CD14-positive monocyte (primary cell): ENCODE measurements at places on chromosomes 5 and 9.

DNA sequence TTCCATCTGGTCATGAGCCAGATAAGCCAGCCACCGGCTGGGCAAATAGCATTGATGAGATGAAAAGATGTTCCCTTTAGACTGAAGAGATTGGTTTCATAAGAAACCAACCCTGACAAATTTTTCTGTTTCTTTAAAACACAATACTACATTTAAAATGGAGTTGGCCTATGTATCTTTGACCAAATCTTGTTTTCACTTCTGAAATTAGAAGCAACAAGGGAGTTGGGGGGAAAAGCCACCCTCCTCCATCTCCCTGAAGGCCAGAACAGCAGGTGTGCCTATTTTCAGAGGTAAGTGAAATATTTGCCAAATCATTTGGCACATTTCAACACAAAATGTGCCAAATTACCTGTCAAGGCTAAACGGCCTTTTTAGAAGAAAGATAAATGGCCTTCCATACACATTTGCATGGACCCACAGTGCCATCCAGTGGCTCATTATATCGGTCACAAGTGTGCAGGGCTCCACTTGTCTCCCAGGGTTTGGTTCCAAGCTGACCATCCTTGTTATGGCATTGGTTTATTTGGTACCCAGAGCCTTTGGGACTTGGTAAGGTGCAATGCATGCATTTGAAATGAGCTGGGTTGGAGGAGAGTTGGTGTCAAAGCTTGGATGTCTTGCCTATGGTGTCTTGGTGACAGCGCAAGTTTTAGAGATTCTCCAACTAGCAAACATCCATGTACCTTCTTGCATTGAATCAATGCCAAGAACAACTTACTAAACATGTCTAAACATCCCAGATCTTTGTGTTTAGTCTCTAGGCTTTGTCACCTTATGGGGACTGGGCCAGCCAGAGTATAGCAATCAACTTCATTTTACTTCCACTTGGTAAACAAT, 372.0 kb upstream of the KIF2A start:
- DNase-seq: no peak

DNA sequence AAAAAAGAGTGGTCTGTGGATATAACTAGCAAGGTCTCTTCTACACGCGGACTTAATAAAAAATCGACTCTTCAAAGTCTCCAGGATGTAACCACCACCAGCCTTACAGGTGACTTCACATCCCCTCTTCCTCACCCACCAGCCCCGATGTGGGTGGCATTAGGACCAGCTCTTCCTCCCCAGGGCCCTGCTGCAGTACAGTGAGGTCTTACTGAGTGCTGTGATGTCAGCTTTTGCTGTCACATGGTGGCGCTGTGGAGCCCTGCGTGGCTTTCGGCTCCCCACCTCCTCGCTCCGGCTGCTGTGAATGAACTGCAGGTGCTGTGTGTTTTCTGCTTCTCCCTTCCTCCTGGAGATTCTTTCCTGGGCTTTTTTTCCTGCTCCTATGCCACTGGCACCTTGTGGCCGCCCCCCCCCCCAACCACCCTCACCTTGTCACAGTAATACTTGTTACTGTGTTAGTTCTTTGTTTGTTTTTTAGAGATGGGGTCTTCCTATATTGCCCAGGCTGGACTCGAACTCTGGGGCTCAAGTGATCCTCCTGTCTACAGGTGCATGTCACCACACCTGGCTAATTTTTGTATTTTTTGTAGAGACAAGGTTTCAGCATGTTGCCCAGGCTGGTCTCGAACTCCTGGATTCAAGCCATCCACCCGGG, 15.8 kb upstream of the RAPGEF1 start:
- DNase-seq: peak; percentile 73

- DNase-seq: peak; percentile 75
Measured at GRCh38 chr9:36401164-36401740, 1.2 kb upstream of the RNF38 start.

- DNase-seq: no peak
Measured at GRCh38 chr5:79008362-79008761, 23.3 kb upstream of the ARSB start.

- peak; percentile 28 for DNase-seq
Measured at GRCh38 chr9:112872019-112872418, 18.7 kb downstream of the SLC46A2 start.

- DNase-seq: no peak
Measured at GRCh38 chr5:178423431-178423830, 166.8 kb downstream of the COL23A1 start.

GRCh38 chr5:35741971-35742370, 114.7 kb upstream of the IL7R start:
- DNase-seq: no peak

DNA sequence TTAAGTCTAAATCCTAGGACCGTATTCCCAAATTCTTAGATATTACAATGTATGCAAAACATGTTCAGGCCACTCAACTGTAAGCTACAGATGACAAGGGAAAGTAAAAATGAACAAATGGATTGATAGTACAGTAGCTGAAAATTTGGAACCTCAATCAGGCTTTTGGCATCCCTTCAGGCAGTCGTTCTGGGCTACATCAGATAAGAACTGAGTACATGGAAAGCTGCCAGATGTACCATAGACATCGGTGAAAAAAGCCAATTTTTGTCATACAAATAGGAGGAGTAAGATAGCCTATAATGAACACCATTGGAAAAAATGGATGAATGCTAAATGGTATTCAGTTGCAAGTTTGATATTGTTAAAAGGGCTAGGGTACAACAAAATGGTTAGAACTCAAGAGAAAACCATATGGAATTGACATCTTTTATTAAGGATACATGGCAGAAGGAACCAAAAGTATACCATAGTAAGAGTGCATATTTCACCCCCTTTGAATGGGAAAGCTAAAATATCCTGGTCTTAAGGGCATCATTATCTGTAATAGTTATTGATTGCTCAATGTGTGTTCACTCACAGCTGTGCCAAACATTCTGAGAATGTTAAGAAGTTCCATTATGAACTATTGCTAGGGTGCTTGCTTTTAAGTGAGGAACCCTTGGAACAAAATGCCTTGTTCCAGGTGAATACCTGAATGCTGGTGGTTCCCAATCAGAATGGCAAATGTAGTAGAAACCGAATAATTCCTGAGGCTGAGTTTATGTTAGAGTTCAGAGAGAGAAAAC, 86.4 kb downstream of the NR3C1 start:
- DNase-seq: no peak

DNA sequence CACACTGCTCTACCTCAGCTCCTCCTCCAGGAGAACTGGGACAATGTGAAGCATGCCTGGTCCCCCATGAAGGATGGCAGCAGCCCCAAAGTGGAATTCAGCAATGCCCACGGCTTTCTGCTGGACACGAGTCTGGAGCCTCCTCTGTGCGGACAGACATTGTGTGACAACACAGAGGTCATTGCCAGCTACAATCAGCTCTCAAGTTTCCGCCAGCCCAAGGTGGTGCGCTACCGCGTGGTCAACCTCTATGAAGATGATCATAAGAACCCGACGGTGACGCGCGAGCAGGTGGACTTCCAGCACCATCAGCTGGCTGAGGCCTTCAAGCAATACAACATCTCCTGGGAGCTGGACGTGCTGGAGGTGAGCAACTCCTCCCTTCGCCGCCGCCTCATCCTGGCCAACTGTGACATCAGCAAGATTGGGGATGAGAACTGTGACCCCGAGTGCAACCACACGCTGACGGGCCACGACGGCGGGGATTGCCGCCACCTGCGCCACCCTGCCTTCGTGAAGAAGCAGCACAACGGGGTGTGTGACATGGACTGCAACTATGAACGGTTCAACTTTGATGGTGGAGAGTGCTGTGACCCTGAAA, 34.1 kb downstream of the PAPPA start:
- DNase-seq: no peak

DNA sequence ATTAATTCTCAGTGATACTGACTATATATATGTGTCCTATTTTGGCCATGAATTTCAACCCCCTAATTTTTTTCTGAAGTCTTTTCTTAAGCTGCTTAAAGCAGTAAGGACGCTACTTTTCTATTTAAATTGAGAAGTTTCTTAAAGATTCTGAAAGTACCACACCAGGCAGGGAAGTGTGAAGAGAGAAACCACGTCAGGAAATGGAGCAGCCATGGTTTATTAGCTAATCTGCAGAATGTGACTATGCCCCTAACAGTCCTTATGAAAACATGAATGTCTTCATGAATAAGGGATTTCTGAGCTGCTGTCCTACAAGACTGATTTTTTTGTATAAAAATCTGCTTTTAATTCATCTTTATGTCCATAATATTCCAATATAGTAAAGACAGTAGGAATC, 1724.3 kb upstream of the C9orf72 start:
- DNase-seq: no peak

GRCh38 chr9:21413624-21414023, 4.7 kb downstream of the IFNA8 start:
- DNase-seq: no peak

DNA sequence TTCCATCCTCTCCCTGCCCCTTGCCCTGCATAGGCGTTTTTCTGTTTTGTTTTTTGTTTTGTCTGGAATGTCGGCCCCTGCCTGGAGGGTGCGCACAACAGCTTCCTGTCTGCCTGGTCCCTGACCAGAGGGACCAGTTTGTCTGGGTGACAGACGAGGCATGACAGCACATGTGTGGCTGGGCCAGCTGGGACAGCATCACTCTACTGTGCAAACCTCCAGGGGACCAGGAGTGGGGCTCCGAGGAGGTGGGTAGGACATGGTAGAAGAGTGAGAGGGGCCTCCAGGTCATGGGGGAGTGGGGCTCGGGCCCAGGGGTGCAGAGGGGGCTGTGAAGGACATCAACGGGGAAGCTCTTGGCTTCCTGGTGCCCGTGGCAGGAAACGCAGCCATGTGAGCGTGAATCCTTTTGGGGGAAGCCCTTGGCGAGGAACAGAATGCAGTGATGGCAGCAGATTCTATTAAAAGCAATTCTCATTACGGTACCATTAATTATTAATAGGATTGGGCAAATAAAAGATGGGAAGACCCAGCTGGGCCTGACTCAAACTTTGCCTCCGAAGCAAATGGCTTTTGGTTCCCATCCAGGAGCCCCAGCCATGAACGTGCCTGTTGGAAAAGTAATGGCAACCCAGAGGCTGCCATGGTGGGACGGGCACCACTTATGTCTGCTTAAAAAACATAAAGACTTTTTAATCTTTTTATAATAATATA, 184.4 kb upstream of the IER5L start:
- no peak for DNase-seq

DNA sequence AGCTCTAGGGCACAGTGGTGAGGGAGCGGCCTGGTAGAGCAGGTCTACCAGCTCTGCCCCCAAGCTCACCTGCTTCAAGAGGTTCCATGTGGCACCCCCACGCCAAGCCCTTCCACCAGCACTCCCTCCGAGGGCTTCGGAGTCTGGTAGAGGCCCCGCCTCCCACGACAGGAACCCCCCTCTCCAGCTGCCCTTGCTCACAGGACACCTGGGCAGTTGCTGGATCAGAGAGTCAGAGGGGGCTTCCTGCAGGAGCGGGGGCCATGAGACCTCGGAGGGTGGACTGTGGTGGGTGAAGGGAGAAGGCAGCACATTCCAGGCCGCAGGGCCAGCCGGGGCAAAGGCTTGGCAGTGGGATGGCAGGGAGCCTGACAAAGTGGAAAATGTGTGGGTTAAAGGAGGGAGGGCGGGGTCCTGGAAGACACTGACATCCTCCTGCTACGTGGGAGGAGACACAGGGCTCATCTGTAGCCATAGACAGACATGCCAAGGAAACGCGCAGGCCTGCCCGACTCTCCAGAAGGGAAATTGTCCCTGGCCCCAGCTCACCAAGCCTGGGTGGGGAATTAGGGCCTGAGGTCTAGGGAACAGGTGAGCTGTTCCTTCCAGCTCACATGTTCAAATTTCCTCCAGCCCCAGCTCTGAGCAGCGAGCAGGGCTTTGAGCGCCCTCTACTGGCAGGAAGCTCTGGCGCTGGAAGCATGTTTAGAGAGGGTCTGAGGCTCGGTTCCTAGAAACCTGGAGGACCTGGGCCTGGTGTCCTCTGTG, 74.2 kb downstream of the NTNG2 start:
- DNase-seq: peak; percentile 73

DNA sequence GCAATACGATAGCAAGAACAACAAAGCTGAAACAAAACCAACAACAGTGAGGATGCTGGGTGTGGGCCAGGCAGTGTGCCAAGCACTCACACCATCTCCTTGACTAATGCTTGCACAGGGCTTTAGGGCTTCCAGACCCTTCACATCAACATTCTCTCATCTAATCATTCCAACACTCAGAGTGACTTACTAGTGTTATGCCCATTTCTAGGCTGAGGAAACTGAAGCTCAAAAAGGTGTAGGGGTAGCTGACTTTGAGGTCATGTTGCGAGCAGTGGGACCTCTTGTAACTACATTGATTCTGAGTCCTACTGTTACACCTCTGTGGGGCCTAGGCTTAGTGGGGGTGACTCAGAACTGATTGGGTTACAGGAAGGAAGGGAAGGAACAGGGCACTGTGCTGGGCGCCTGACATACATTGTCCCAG, 9.7 kb downstream of the ANGPTL2 start:
- no peak for DNase-seq

DNA sequence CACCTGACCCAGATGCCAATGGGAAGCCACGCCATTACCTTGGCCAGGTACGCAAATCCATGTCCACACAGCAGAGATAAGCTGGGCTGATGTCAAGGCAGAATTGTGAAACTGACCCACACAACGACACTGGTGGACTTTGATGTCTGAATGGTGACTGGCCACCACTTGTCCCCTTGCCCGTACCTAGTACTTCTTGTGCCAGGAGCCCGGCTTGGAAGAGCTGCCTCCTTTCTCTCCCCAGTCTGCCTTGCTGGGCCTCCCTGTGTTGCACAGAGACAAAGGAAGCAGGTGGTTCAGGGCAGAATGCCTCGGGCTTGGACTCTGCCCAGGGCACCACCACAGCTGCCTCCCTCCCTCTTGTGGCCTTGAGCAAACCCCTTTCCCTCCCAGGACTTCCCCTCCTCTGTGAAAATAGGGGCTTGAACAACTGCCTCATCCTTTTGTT, 23.3 kb downstream of the PTGES2 start:
- no peak for DNase-seq

- no peak for DNase-seq
Measured at GRCh38 chr5:143893638-143894037, 81.7 kb downstream of the HMHB1 start.

DNA sequence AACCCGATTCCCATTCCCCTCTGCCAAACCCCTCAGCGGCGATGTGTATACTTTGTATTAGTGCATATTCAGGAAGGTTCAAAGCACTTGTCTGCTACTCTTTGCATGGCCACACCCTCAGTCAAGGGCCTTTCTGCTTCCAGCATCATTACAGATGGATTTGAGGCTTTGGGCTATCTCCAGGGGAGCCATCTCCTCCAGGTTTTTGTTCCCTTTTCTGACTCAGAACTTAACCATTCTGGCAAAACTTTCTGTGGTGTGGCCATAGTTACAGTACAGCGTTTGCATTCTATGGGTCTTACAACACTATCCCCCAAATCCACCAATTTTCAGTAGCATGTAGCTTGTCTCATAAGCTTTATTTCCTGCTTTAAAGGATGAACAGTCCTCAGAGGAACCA, 36.0 kb upstream of the SVEP1 start:
- no peak for DNase-seq
